ENCODE measurements at places on chromosomes 13 and 19.

- no peak for DNase-seq
These were observed 14.1 kb downstream of the SLC27A5 start for GRCh38 chr19:58497634-58498170.

- DNase-seq: peak; percentile 8
These were observed 25.2 kb downstream of the CRTC1 start for GRCh38 chr19:18708452-18709231.

- DNase-seq: no peak
These were observed 5.0 kb upstream of the LILRB5 start for GRCh38 chr19:54262066-54262465.

GRCh38 chr13:83223546-83223945 is 658.7 kb downstream of the SLITRK1 start:
- no peak for DNase-seq

GRCh38 chr13:97191142-97191541 is 31.0 kb upstream of the MBNL2 start:
- DNase-seq: no peak

DNA sequence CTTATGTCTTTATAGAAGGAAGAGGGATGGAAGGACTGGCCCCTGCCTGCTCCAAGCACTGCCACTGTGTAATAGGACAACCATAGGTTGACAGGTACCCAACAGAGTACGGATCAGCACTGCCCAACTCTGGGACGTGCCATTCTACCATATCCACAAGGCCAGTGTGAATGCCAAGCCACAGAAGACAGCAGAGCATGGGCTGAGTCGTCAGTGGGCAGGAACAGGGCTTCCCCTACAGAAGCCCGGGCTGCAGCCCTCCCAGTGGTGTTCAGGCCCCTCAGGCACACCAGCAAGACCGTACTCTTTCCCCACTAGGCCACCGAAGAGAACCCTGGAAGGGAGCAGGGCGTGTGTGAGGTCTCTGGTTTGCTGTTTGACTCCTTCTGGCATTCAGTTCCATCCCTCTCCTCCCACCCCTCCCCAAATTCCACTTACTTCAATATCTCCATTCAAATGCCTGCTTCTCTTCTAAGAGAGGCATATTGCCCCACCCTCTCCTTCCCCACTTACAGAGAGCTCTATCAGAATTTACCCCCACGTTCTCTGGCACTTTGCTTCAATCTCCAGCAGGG is 209.4 kb downstream of the FOXO1 start:
- no peak for DNase-seq
